Activated CD8-positive, alpha-beta memory T cell treated with anti-CD3 and anti-CD28 coated beads for 1 hour (primary cell): ENCODE measurements at places on chromosomes 16 and 17.
A peak's percentile ranks its signal among the peaks of the same experiment; 100 is the strongest.

DNA sequence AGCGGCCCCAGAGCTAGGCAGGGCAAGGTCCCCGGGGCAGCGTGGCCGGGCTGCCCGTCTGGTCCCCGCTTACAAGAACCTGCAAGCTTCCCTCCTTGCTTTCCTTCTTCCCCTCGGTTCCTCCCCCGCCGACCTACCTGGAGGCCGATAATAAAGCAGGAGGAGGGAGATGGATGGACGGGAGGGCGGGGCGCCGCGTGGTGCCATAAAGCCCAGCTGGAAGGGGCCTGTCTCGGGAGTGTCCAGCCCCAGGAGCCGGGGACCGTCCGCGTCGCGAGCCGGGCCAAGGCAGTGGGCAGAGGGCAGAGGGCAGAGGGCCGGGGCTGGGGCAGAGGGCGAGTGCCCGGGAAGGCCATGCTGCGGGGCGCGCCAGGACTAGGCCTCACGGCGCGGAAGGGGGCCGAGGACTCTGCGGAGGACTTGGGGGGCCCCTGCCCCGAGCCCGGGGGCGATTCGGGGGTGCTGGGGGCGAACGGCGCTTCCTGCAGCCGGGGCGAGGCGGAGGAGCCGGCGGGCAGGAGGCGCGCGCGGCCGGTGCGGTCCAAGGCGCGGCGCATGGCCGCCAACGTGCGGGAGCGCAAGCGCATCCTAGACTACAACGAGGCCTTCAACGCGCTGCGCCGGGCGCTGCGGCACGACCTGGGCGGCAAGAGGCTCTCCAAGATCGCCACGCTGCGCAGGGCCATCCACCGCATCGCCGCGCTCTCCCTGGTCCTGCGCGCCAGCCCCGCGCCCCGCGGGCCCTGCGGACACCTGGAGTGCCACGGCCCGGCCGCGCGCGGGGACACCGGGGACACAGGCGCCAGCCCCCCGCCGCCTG lies at the start of gene BHLHA9:
TSS of gene BHLHA9 (plus strand) at position 235 of the 820 bp plus-strand sequence. CDS start at position 355, 120 bp downstream.
- no peak for DNase-seq

- DNase-seq = no peak
Observed at GRCh38 chr17:57832314-57833178, 17.3 kb downstream of the MRPS23 start.

GRCh38 chr16:86663685-86664521 lies 85.6 kb downstream of the FOXL1 start:
- no peak for DNase-seq

DNA sequence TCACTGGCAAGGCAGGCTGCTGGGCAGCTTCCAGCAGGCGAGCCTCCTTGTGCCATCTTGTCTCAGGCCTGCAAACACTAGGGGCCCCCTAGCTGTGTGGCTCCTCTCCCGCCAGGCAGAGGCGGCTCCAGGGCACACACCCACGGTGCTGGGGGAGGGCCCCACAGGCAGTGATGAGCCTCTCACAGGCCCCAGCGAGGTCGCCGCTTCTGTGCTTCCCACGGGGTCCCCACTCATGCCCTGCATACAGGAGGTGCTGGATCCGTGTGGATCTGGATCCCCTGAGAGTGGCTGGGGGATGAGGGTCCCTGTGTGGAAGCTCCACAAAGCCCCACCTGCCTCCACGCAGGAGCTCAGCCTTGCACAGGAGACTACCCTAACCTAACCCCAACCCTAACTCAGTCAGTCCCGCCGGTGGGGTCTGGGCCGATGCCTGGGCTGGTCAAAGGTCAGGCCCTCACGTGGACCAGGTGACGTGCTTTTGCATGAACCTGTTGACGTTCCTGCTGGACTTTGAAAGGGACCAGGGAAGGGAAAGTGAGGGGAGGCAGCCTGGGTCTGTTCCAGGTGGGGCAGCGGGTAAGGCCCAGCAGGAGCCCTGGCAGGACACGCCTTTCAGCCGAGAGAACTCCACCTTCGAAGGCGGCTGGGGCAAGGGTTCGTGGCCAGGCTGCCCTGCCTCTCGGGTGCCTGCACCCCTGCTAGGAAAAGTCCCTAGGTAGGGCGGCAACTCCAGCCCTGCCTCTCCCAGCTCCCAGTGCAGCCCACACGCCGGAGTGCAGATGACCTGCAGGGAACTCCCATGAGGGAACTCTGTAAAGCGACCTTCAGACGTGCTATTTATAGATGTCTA lies 5.2 kb downstream of the SECTM1 start:
- no peak for DNase-seq

GRCh38 chr17:82283208-82283749 lies 9.8 kb upstream of the CSNK1D start:
- no peak for DNase-seq

DNA sequence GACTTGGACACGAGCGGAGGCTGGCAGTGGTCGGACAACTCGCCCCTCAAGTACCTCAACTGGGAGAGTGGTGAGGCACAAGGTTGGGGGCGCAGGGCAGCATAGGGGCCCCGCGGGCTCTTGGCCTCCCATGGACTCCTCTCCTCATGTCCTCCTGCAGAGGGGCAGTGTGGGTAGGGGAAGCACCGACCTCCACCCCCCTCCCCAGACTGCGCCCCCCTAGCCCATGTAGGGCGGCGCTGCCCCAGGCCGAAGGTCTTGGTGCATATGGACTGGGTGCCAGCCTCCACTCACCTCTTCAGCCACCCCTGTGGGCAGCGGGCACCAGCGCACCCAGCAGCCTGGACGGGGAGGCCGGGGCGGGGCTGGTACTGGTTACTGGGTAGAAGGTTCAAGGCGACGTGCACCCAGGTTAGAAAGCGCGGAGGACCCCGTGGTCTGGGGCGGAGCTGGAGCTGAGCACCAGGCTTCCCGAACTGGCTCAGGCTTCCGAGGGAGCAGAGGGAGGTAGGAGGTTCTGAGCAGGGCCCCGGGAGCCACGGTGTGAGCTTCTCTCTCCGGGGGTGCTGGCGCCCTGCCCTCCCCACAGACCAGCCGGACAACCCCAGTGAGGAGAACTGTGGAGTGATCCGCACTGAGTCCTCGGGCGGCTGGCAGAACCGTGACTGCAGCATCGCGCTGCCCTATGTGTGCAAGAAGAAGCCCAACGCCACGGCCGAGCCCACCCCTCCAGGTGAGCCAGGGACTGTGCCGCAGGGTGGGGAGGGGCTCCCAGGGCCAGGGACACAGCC lies 39.5 kb downstream of the MRC2 start:
- DNase-seq = no peak

- no peak for DNase-seq
Observed at GRCh38 chr17:75922173-75922961, 17.7 kb upstream of the MRPL38 start.

- no peak for DNase-seq
Observed at GRCh38 chr16:48498769-48499631, 111.0 kb downstream of the N4BP1 start.

DNA sequence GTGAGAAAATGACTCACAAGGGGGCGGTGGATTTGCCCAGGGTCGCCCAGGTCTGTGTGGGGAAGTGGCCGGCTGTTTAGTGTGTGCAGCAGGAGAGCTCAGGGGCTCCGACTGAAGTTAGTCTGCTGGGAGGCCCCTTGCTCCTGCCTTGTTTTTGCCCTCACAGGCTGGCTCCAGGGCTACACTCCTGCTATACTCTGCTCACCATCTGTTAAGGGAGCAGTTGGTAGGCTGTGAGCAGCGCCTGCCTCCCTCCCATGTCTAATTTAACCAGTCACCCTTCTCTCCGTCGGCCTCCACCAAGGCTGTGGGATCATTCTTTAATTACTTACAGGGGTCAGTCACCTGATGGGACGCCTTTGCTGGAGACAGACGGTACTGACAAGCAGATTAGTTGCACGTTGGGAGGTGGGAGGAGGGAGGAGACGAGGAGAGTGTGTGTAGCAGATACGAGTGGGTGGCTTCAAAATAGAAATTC lies 35.5 kb downstream of the KSR1 start:
- no peak for DNase-seq

DNA sequence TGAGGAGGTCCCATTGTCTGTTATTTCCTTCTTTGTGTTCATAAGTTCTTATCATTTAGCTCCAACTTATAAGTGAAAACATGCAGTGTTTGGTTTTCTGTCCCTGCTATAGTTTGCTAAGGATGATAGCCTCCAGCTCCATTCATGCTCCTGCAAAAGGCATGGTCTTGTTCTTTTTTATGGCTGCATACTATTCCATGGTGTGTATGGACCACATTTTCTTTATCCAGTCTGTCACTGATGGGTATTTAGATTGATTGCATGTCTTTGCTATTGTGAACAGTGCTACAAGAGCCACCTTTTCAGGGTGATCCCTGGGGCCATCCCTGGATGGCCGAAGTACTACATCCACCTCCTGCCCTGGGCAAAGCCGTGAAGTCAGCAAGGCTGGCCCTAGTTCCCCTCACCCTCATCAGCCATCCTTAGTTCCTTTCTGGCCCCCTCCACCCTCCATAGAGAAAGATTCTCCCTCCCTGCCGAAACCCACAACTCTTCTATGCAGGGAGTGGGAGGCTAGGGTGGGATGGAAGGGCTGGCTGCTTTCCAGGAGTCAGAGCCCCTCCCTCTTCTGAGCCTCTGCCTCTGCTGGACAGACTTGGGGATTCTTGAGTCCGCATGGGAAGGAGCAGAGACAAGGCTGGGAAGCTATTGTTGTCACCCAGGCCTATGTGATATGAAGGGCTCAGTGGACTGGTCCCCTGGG lies 8.3 kb downstream of the MT1X start:
- DNase-seq = no peak

DNA sequence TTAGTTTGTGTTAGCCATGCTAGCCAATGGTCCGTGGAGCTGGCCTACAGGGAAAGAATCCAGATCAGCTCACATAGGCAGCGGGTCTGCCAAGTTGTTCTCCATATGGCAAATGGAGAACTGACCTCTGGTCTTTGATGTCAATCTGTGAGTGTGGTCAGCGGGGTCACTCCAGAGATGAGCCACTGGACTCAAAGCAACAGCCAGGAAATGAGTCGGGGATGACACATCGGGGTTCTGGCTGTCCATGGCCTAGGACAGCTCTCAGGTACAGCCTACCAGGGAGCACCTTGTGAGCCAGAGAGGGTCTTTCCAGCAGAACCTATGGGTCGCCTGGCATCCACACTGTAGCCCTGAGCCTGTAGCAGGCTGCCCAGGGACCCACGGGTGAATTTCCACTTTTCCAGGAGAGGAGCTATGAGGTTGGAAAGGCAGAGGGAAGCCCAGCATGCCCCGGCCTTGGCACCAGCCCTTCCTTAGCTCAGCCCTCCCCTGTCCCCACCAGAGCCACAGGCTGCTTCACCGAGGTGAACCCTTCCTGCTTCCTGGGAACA lies 203.0 kb upstream of the TNRC6C start:
- no peak for DNase-seq

GRCh38 chr16:76639685-76640289 lies 362.6 kb downstream of the CNTNAP4 start:
- DNase-seq = no peak

- no peak for DNase-seq
Observed at GRCh38 chr17:35079547-35080423, 16.3 kb upstream of the RFFL start.

DNA sequence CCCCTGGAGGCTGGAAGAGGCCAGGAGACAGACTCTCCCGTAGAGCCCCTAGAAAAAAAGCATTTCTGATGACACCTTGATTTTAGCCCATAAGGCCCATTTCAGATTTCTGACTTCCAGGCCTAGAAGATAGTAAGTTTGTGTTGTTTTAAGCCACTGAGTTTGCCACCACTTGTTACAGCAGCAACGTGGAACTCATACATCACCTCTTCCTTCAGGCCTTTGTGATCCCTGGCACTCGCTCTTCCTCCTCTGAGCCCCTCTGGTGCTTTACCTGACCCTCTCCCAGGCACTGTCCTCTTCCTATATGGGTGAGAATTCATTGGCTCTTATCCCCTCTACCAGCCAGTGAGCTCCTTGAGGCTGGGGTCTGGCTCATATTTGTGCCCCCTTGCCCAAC lies 18.7 kb upstream of the KRT19 start:
- DNase-seq = no peak

DNA sequence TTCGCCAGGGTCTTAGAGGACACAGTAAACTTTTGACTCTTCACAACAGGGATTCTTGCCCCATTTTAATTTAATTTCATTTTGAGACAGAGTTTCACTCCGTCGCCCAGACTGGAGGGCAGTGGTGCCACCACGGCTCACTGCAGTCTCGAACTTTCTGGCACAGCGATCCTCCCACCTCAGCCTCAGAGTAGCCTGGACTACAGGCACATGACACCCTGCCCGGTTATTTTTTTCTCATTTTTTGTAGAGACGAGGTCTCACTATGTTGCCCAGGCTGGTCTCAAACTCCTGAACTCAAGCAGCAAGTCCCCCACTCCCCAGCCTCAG lies 329 bp upstream of the NLE1 start:
- DNase-seq = no peak

DNA sequence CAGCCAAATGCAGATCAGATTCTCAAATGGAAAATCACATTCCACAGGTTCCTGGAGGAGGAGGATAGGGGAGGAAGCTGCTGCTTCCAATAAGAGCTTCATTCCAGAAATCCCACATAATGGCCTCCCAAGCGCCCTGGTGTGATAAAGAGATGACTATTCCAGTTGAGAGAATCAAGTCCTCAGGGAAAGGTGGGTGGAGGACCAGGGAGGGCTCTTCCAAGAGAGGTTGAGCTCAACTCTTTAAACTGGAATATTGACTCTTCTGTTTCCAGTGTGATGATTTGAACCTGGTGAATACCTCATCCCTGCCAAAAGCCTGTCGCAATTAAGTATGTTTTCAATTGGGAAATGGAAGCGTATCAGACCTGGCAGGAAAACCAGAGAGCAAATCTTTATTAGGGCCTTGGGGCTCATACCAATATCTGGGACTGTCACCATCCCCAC lies 81.4 kb upstream of the DYNLRB2 start:
- DNase-seq = no peak

- no peak for DNase-seq
Observed at GRCh38 chr17:77441130-77441920, 300.6 kb downstream of the SEC14L1 start.

GRCh38 chr16:56202036-56202435 lies 10.7 kb downstream of the GNAO1 start:
- no peak for DNase-seq

- DNase-seq = no peak
Observed at GRCh38 chr17:37750292-37750691, 5.4 kb upstream of the HNF1B start.

GRCh38 chr16:4183237-4184037 lies 58.4 kb downstream of the SRL start:
- DNase-seq = peak; percentile 55

GRCh38 chr16:82715833-82716232 lies 89.1 kb downstream of the CDH13 start:
- DNase-seq = no peak

GRCh38 chr17:34434052-34434451 lies 71.0 kb upstream of the CCL1 start:
- no peak for DNase-seq

DNA sequence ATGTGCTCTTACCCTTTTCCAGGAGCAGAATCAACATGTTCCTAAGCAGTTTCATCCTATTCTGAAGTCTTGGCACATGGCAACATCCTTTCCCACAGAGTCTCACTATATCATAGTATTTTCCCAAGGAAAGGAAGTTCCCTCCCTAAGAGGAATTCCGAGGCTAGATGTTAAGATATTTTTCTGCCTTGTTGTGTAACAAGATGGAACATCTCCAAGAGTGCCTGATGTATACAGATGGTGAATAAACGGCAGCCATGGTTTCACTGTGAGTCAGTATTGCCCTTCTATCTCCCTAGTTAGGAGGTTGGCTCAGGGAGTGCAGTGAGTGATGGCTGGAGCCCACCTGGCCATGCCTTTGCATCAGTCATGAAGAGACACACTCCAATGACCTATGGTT lies 48.2 kb downstream of the SPACA3 start:
- DNase-seq = no peak
